ENCODE measurements at places on chromosomes 3 and 15.

DNA sequence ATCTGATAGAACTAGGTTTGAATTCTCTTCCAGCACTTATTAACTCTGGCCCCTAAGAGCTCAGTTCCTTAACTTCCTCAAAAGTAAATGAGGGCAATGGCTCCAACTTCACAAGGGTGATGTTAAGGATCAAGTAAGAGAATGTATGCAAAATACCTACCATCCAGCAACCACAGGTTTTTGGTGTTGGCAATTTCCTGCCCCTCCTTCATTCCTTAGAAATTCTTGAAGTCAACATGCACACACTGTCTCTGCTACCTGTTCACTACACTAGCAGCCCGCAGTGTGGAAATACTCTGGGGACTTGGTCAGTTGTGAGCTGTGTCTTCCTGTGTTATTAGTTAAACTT, 5.0 kb downstream of the ZBED2 start:
- DNase-seq = no peak

GRCh38 chr15:48388016-48388851, 57.0 kb downstream of the DUT start:
- no peak for DNase-seq

DNA sequence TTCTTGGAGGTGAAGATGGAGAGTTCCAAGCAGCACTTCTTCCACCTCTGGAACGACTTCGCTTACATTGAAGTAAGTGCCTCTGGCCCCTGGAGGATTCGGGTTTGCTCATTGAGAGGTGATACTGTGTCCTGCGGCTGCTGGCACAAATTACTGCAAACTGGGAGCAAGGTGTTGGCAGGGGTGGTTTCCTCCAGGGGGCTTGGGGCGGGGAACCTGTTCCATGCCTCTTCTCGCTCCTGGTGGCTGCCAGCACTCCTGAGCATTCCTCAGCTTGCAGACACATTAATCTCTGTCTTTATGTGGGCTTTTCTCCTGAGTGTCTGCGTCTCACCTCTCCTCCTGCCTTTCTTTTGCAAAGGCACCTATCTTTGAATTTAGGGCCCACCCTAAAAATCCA, 47.4 kb downstream of the MESD start:
- no peak for DNase-seq

GRCh38 chr3:133457465-133458067, 57.7 kb downstream of the BFSP2 start:
- DNase-seq = no peak

DNA sequence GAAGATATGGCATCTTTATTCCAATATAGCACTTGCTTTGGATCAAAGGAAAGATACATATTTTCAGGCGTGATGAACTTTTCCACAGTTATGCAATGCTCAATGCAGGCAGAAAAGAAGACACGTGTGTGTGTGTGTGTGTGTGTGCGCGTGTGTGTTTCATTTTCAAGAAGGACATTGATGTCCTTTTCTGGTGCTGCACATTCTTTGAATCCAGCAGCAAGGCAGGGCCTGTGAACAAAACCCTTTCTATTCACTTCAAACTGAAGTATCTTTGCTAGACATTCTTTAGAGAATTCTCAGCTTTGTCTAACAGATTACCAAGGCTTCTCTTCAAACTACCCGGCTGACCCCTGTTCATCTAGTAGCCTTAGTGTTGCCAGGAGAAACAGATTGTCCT, 124.6 kb downstream of the CD47 start:
- no peak for DNase-seq

DNA sequence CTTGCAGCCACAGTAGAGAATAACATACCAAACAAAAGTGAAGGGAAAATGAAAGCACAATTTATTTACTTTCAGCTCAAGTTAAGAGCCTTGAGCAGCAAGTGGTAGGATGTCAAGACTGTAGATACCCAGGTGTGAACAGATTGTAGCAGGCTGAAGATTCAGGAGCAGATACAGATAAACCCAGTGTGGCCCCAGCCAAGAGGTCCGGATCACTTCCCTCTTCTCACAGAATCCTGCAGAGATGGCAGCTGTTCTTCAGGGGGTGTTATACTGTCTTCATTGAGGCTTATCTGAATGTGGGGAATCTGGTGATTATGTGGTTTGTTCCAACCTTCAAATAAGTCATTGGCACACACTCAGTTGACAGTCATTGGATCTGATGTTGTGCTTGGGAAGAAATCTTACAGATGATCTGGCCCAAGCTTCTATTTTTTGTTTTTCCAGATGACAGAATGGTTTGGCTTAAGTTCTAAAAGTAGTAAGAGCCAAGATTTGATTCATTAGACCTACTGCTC, 2.2 kb downstream of the STARD9 start:
- peak; percentile 77 for DNase-seq

GRCh38 chr3:4522947-4523346, 29.8 kb downstream of the ITPR1 start:
- no peak for DNase-seq

DNA sequence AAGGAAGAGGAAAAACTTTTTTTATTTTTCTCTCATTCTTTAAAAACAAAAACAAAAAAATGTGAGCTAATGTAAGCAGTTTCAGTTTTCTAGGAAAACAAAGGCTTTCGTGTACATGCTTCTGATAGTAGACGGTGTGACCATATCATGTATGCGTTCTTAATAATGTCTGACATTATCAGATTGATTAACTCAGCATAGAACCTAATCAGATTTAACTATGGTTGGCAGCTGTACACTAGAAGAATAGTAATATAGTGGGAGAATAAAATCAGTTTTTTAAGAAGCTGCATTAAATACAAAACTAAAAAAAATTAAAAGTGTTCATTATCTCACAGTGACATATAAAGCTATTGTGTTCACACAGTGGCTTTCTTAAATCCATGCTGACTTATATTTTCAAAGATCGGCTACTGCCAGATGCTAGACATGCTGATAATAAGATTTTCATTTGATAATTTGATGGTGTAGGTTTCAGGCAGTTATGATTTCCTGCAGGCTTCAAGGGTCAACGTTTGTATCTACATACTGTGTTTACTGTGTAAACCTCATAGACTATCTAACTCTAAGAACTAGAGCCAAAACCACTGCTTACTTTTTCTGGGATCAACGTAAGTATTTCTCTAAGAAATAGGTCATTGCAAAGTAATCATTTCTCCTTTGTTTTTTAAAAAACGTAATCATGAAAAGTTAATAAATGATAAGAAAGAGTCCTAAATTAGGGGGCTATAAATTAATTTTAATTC, 74.0 kb downstream of the UBE2E2 start:
- no peak for DNase-seq

GRCh38 chr3:24773798-24774197, 279.1 kb upstream of the THRB start:
- peak; percentile 62 for DNase-seq

DNA sequence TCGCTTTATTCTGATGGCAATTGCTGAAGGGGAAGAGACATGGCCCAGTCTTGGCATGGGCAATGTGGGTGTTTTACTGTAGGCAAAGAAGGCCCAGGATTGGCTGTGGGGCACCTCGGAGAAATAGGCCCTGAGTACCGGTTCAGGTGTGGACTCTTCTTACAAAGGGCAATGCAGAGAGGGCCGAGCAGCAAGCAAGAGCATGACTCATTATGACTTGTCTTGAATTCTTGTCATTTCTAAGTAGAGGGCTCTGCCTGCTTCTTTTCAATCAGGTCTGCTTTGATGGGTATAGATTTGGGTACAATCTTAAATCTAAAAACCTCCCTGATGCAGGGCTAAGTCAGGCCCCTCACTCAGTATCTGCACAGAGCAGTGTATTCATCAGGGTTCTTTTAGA, 14.8 kb upstream of the BUB1B start:
- peak; percentile 32 for DNase-seq

DNA sequence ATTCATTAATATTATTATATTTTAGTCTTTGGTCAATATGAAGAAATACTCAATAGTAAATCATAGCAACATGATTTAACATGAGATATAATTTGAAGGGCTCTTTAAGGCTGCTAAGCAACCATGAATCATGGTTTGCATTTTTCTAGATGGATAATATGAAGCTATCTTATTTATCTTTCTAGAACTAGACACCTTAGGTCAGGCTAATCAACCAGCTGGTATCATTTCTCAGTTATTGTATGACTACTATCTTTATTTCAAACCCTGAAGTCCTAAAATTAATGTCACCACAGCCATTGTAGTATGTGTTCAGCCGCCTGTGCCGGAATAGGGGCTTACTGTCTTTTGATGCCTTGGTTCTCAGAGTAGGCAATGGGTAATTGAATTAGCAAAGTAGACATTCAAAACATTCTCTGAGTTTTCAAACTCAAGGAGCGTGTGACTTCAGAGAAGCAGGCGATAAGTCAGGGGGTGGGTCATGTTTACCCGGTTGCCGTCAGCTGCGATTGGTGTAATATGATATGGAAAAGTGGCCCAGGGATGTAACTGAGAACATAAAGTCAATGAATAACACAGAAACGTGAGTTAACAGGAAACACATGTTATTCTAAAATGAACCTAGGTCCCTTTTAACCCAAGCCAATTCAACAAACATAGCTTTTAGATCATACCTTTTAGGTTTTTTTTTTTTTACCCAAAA, 93.4 kb upstream of the CTDSPL start:
- DNase-seq = no peak

DNA sequence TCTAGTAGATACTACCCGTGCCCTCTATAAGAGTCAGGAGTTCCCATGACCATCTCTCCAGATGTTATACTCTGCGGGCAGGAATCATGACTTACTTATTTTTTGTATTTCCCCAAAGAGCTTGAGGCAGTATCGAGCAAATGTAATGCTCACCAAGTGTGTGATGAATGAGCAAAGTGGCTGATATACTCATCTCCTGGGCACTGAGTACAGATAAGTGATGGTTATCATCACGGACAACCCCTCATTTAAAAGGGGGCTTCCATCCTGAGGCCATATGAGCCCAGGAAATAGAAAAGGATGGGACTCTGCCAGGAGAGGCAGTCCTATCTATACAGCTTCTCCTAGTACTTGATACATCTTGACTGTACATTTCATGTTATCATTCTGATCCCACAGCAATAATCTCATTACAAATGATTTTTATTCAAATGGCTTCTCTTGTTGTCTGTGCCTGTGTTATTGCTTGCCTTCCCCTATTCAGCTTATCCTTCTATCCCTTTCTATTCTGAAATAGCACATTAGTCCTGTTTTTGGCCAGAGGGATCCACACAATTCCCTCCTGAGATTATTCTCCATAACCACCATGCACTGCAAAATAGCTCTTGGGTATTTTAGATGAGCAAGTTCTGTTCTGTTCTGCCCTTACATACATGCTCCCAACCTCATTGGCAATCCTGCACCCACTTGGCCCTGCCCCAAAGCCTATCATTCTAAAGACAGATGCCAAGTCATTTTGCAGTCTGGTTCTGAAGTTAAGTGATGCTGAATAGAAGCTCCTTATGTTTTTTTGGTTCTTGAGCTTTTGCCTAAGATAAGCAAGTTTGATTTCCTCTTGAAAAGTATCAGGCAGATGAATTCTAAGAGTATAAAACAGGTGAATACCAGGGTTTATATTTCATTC, 48.0 kb upstream of the MRPL3 start:
- DNase-seq = no peak

GRCh38 chr3:70273492-70273891, 38.9 kb downstream of the MDFIC2 start:
- DNase-seq = peak; percentile 0

DNA sequence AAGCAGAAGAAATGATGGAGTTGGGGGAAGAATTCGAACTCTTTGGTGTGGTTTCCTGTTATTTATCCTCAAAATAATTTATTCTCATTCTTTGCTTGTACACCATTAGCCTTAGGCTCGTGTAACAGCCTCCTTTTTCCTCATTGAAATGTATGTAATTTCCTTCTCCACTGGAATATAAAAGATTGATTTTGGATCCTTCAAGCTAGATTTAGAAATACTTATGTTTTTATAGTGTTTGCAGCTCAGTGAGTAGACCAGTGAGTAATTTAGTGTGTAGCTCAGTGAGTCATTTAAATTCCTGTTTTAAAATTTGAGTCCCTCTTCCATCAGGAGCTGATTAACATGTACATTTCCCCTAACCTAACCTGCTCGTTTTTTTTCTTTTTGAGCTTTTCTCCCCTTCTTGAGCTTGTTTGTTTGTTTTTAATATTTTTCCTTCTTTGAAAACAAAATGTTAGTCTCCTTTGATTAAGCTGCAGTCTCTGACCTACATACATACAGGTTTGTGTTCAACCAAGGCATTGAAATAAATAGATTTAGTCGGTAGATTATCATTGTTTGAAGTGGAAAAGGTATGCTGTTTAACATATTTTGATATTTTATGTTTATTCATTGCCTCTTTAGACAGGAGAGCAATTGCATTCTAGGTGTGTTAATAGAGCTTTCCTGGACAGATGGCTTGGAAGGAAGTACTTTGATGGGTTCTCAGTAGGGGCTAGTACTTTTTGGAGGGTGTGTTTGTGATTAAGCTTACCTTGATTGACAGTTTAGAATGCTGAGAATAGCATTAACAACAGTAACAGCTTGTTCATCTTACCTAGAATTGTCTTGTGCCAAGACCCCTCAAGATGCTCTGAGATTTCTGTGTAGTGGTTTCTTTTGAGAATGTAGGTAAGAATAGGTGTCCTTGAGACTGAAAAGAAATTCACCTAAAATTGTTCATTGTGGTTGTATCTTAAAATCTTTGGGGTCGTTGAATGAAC, 5.9 kb downstream of the USP3 start:
- DNase-seq = peak; percentile 58

- peak; percentile 43 for DNase-seq
Observed at GRCh38 chr3:113193288-113193687, 18.1 kb upstream of the BOC start.

Measured in amniotic epithelial cell (primary cell).